ENCODE measurements at places on chromosomes 6 and 20.

- DNase-seq: no peak
These were observed 97.4 kb downstream of the IYD start for GRCh38 chr6:150466196-150466595.

GRCh38 chr6:85479208-85479607 lies 29.3 kb downstream of the NT5E start:
- no peak for DNase-seq

GRCh38 chr6:81590314-81590691 lies 162.2 kb downstream of the TENT5A start:
- no peak for DNase-seq

- DNase-seq: no peak
These were observed 270.0 kb upstream of the SOX4 start for GRCh38 chr6:21323577-21323976.

DNA sequence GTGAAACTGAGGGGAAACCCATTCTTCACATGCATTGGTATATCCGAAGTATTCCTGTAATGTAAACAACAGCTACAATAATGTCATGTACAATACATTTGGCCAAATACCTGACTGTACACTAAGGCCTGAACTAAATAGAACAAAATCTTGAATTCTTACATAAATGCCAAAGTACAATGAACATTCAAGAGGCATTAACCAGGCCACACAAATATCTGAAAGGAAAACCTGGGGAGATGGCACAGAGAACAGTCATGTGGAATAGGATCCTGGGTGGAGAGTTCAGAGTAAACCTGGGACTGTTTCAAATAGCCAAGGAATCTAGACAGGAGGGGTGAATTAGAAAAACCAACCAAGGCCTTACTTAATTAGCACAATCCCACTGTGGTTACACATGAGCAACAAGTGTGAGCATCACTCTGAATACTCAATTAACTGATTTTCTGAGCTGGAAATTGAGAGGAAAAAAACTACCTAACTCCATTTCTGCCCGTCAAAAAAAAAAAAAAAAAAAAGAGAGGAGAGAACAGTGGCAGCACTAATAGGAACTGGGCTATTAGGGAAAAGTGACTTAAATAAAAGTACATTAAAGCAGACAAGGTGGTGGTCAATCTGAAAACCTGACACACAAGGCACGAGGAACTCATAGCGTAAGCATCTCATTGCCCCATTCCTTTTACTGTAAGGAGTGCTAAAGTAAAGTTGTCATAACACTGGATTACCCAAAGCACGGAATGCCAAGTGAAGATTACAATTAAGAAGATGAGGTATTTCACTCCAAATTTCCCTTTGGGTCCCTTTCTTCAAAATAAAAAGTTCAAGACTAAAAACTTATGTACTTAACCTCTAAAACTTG lies 10.9 kb downstream of the SNX5 start:
- no peak for DNase-seq

GRCh38 chr6:158086054-158086503 lies 82.0 kb downstream of the SERAC1 start:
- DNase-seq: no peak

DNA sequence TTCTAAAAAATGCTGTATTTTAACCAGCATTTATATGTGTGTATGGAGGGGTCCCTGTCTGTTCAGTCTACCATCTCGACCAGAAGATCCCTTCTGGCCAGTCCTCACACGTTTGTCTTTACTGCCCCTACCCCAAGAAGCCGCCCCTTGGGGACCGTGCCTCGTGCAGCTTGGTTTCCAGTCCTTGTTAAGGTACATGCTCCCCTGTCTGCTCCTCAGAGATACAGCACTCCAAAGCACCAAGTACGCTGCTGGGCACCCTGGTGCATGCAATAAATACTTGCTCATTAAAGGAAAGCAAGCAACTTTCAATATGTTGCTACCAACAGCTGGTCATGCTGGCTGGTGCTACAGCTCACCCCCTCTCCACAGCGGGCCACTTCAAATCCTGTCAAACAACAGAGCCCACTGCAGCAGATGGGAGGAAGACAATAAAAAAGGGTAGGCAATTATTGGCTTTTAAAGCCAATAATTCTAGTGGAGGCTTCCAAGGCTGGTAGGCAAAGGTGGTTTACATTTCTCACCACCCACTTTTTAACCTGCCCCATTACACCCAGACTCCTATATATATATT lies 61.6 kb downstream of the PSMG4 start:
- no peak for DNase-seq

DNA sequence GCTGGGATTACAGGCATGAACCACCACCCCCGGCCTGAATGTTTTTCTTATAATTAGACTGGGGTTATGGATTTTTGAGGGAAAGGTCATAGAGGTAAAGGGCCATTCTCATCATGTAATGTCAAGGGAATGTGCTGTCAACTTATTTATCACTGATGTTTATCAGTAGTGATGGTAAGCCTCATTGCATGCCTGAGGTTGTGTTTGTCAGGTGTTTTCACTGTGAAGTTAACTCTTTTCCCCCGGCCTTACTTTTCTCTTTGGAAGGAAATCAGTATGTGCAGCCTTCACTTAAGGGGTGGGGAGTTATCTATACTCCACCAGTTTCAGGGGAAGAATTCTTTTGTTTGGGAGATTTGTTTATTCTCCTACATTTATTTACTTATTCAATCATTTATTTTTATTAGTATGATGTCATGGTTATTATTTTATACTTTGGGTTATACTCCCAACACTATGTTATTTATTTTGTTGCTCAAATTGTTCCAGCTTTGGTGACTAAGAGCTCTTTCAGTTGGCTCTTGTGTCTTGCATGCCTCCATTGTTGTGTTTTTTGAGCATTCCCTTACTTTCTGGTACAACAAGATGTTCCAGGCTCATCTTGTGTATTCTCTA lies 2.8 kb upstream of the SLC17A5 start:
- no peak for DNase-seq

DNA sequence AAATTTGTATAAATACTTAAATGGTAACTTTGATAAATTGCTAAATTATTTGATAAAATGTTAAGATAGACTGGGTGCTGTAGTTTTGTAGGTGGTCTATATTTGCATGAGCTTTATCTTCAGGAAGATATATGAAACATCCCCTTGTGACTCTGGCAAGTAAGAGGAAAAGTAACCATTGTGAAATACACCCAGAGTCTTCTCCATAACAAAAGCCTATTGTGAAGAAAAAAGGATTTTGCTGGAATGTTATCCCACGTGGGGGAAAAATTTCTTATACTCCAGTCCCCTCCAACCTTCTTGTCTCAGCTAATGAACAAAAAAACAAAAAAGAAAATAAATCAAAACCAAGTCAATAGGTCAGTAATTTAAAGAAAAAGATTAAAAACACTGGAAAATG lies 600.7 kb downstream of the HDGFL1 start:
- no peak for DNase-seq

DNA sequence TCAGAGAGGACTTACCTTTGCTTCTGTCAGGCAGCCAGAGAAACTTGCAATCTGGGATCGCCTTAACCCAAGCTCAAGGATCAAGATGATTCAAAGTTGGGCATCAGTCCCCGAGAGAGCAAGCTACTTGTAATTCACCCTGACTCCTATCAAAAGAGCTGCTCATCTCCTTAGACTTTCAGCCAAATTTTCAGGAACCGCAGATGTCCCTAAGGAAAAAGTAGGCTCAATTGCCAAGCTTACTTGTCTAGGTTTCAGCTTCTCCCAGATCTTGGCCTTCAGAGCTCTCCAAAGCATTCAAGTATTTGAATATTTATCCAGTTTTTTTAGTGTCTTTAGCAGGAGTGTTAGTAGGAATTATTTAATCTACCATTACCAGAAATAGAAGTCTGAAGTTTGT lies 434.1 kb upstream of the MMS22L start:
- DNase-seq: no peak

- no peak for DNase-seq
These were observed 7.3 kb upstream of the NAA20 start for GRCh38 chr20:20009784-20010253.

DNA sequence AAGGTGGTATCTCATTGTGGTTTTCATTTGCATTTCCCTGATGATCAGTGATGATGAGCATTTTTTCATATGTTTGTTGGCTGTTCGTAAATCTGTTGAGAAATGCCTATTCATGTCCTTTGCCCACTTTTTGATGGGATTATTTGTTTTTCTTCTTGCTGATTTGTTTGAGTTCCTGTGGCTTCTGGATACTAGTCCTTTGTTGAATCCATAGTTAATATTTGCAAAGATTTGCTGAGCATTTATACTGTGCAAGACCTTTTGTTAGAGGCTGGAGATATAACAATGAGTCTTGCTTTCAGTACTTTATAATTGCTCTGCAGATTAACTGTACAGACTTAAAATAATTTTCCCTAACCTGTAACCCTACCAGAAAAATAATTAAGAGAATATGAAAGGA lies 35.6 kb downstream of the PDE7B start:
- DNase-seq: no peak

Measured in stimulated activated CD4-positive, alpha-beta T cell treated with anti-CD3 and anti-CD28 coated beads, Interleukin-4, amount 100 ng/mL, for 4 hours (primary cell).